ENCODE measurements at places on chromosomes 5 and 9. TPM values are rescaled to one million over a fixed set of nuclear protein-coding genes. Genes with fewer than 3 reads are reported as not detected.

- H3K4me1 ChIP-seq: no peaks in the 10 kb centered on the region
- no peak overlapping the region for H3K4me3 ChIP-seq
- H3K36me3 ChIP-seq: no peaks in the 10 kb centered on the region
- DNase-seq: no peak
- H3K27me3 ChIP-seq: no peaks in the 10 kb centered on the region
These were observed 104.2 kb downstream of the PPARGC1B start for GRCh38 chr5:149834246-149834855.

Gene ADGRD2
- total RNA-seq: not detected

- H3K4me1 ChIP-seq: no peaks in the 10 kb centered on the region
- no peaks in the 10 kb centered on the region for H3K27me3 ChIP-seq
- H3K36me3 ChIP-seq: no peaks in the 10 kb centered on the region
- DNase-seq: no peak
These were observed 8.7 kb upstream of the HAPLN1 start for GRCh38 chr5:83729362-83729761.

Gene PKD2L2
- total RNA-seq: not detected

Gene GFI1B
- not detected for total RNA-seq

Gene HCN1
- not detected for total RNA-seq

- H3K27me3 ChIP-seq: no peaks in the 10 kb centered on the region
- no peaks in the 10 kb centered on the region for H3K36me3 ChIP-seq
- H3K4me3 ChIP-seq: no peak overlapping the region
- DNase-seq: no peak
These were observed 110.8 kb downstream of the CTNND2 start for GRCh38 chr5:11793396-11793795.

GRCh38 chr5:132865668-132866341, 464 bp downstream of the GDF9 start:
- H3K4me3 ChIP-seq: peak overlapping the region; percentile 85
- no peaks in the 10 kb centered on the region for H3K36me3 ChIP-seq
- H3K27ac ChIP-seq: peak overlapping the region; percentile 97
- DNase-seq: no peak
- no peaks in the 10 kb centered on the region for H3K27me3 ChIP-seq
- no peaks in the 10 kb centered on the region for H3K4me1 ChIP-seq

Measured in uterus (tissue), 4 donors.